ENCODE measurements at places on chromosomes 5 and 9. TPM values are rescaled to one million over a fixed set of nuclear protein-coding genes. Genes with fewer than 3 reads are reported as not detected.
A peak's percentile ranks its signal among the peaks of the same experiment; 100 is the strongest.

- H3K4me1 ChIP-seq = peaks cover 21% of the 10 kb centered on the region
- H3K4me3 ChIP-seq = peak overlapping the region; percentile 0
- H3K27me3 ChIP-seq = no peaks in the 10 kb centered on the region
- peaks cover 5% of the 10 kb centered on the region for H3K36me3 ChIP-seq
- no peak overlapping the region for H3K27ac ChIP-seq
- DNase-seq = no peak
Observed at GRCh38 chr9:122261469-122261881, 3.2 kb downstream of the RBM18 start.

DNA sequence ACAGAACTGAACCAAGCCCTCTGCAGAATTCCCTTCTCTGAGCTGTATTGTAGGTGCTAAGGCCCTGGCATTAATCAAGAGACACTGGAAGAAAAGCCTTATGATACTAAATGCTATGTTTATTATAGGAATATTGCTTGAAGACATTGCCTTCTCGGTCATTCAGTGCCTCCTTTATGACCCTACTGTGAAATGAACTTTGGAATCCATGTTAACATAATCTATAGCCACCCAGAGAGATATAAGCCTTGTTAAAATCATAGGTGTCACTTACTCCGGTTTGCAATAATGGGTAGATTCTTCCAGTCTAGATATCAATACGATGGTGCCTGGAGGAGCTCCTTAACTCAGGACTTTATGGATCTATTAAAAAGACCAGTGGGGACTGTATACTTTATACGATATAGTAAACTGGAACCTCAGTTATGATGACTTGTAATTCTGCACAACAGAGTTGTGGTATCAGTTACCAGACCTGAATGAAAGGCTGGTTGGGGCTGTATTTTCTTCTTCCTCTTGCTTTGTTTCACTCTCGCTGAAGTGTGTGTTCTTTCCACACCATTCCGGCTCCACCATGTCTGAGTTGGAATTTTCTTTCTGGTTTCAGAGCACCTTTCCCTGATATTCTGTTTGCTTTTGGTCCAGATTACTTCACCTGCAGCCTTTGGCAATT lies 154.5 kb downstream of the DROSHA start:
- H3K27ac ChIP-seq = no peak overlapping the region
- no peak for DNase-seq
- H3K36me3 ChIP-seq = no peaks in the 10 kb centered on the region
- no peak overlapping the region for H3K4me3 ChIP-seq
- peaks cover 3% of the 10 kb centered on the region for H3K4me1 ChIP-seq
- peaks cover 10% of the 10 kb centered on the region for H3K27me3 ChIP-seq

- peaks cover 5% of the 10 kb centered on the region for H3K4me1 ChIP-seq
- H3K4me3 ChIP-seq = no peak overlapping the region
- H3K27ac ChIP-seq = no peak overlapping the region
- no peaks in the 10 kb centered on the region for H3K27me3 ChIP-seq
- no peaks in the 10 kb centered on the region for H3K36me3 ChIP-seq
Observed at GRCh38 chr9:127030814-127031740, 91.4 kb downstream of the ANGPTL2 start.

- DNase-seq = peak; percentile 4
- peaks cover 34% of the 10 kb centered on the region for H3K27me3 ChIP-seq
- H3K36me3 ChIP-seq = no peaks in the 10 kb centered on the region
- H3K4me1 ChIP-seq = no peaks in the 10 kb centered on the region
- H3K4me3 ChIP-seq = no peak overlapping the region
Observed at GRCh38 chr5:378301-378891, 56.9 kb downstream of the AHRR start.

- no peak overlapping the region for H3K27ac ChIP-seq
- H3K4me1 ChIP-seq = peaks cover 1% of the 10 kb centered on the region
- DNase-seq = no peak
Observed at GRCh38 chr5:115992848-115993350, 30.6 kb downstream of the LVRN start.

GRCh38 chr5:178836628-178837027 lies 23.1 kb upstream of the ZNF354B start:
- H3K4me3 ChIP-seq = no peak overlapping the region
- H3K27ac ChIP-seq = no peak overlapping the region
- no peaks in the 10 kb centered on the region for H3K36me3 ChIP-seq

- DNase-seq = no peak
- no peak overlapping the region for H3K4me3 ChIP-seq
- peaks cover 6% of the 10 kb centered on the region for H3K27me3 ChIP-seq
- no peaks in the 10 kb centered on the region for H3K36me3 ChIP-seq
- H3K27ac ChIP-seq = no peak overlapping the region
Observed at GRCh38 chr5:59746241-59746765, 147.2 kb downstream of the PDE4D start.

DNA sequence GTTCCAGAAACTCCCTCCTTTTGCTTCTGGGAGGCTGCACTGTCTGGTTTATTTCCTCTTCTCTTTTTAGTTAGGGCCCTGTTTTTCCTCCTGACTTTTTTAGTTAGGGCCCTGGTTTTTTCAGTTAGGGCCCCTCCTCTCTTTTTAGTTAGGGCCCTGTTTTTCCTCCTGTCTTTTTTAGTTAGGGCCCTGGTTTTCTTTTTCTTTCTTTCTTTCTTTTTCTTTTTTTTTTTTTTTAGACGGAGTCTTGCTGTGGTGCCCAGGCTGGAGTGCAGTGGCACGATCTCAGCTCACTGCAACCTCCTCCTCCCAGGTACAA lies 15.1 kb downstream of the GSN start:
- H3K27ac ChIP-seq = no peak overlapping the region
- H3K27me3 ChIP-seq = peaks cover 13% of the 10 kb centered on the region
- peaks cover 2% of the 10 kb centered on the region for H3K36me3 ChIP-seq
- H3K4me1 ChIP-seq = peaks cover 18% of the 10 kb centered on the region
- DNase-seq = no peak

DNA sequence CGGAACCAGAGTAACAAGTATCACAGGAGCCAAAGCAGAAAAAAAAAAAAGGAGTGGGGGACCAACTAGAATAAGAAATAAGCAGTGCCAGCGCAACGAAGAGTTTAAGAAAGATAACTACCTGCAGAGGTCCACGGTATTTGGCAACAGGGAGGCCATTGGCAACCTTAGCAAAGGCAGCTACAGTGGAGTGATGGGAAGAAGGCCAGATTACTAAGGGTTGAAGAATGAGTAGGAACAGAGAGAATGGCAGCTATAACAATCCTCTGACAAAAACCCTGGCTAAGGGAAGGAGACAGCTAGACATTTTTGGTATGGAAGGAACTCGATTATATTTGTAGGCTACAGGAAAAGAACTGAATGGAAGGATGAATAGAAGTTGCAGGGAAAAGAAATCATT lies 93.4 kb upstream of the DMAC1 start:
- H3K36me3 ChIP-seq = peaks cover 7% of the 10 kb centered on the region
- H3K4me1 ChIP-seq = peaks cover 2% of the 10 kb centered on the region
- H3K27me3 ChIP-seq = no peaks in the 10 kb centered on the region
- no peak overlapping the region for H3K27ac ChIP-seq
- no peak for DNase-seq

GRCh38 chr5:150672237-150672883 lies 11.3 kb downstream of the MYOZ3 start:
- no peaks in the 10 kb centered on the region for H3K4me1 ChIP-seq
- H3K4me3 ChIP-seq = peak overlapping the region; percentile 73
- no peak overlapping the region for H3K27ac ChIP-seq

Gene PCDHGA2
- 0.72 TPM for total RNA-seq

Gene GPSM1
- total RNA-seq = 82.2 TPM

Gene CER1
- total RNA-seq = not detected

Gene SPTAN1
- 448 TPM for total RNA-seq

Gene SLC6A7
- total RNA-seq = not detected

Measured in progenitor cell of endocrine pancreas (in vitro differentiated cells).